ENCODE measurements at places on chromosomes 6 and 20. TPM values are rescaled to one million over a fixed set of nuclear protein-coding genes. Genes with fewer than 3 reads are reported as not detected.

- no peak for DNase-seq
Observed at GRCh38 chr20:63664143-63664851, 6.2 kb downstream of the RTEL1 start.

Gene OR12D3
- total RNA-seq = not detected

Gene TCEA2
- total RNA-seq = 65.5 TPM

DNA sequence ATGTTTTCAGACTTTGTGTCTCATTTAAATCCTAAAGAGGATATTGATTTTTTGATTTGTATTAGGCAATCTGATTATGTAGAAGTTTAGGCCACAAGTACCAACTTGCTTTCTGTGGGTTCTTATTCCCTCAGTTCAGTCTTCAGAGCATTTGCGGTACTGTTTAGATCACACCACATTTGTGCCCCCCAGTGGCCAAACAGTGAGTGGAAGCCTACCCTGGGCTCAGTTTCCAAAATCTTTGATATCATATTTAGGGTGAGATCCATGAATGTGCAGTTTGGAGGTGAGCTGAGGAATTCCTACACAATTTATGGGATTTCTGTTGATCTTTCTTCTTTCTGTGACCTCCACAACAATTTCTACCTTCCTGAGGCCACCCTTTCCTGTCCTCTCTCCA lies 92.3 kb upstream of the FUT9 start:
- no peak for DNase-seq

Gene RRAGD
- total RNA-seq = 2.0 TPM

Gene FRK
- 0.05 TPM for total RNA-seq

GRCh38 chr20:45008521-45009049 lies 42.3 kb downstream of the STK4 start:
- DNase-seq = no peak

DNA sequence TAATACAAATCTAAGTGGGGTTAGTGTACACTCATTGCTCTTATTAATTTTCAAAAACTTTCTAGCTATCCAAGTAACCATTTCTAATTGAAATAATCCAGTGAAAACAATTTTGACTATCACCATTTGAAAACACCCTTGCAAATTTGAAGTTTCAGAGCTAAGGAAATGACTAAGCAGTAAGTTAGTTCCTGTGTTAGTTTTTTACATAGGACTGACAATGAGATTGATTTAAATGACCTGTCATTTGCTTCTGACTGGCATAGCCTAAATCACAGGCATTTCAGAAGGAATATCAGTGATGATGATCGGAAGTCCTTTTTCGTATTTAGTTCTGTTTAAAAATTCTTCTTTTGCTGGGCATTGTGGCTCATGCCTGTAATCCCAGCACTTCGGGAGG lies 27.0 kb downstream of the STK4 start:
- DNase-seq = peak; percentile 65

- no peak for DNase-seq
Observed at GRCh38 chr6:39684790-39685488, 40.3 kb downstream of the KIF6 start.

Gene FOXS1
- total RNA-seq = not detected

Gene F13A1
- total RNA-seq = not detected

Gene IP6K3
- not detected for total RNA-seq

Gene TSPO2
- total RNA-seq = not detected

DNA sequence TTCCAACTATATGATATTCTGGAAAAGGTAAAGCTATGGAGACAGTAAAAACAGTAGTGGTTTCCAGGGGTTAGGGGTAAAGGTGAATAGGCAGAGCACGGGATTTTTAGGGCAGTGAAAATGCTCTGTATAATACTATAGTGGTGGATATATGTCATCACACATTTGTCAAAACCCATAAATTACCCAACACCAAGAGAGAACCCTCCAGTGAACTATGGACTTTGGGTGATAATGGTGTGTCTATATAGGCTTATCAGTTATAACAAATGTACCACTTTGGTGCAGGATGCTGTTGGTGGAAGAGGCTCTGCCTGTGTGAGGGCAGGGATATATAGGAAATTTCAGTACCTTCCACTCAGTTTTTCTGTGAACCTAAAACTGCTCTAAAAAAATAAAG lies 149.9 kb downstream of the GPX5 start:
- no peak for DNase-seq

DNA sequence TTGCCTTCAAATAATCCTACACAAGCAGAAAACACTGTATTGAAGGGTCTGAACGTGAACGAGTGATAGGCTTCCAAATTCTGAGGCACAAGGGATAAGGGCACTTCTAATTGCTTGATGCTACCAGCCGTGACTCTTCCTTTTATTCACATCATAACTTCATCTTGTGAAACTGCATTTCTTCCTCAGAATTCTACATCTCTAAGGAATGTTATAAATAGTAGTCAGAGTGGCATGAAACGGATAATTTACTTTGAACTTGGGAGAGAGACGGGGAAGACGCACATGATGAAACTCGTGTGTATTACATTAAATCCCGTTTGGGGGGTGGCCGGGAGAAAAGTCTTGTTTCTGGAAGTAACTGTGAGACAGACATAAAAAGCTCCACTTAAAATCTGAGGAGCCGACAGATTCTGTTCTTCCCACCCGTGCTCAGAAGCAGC lies 754 bp downstream of the HDDC2 start:
- peak; percentile 26 for DNase-seq

- DNase-seq = peak; percentile 24
Observed at GRCh38 chr20:57092112-57092899, 174.1 kb downstream of the BMP7 start.

Gene CDC25B
- total RNA-seq = 76.5 TPM

GRCh38 chr6:100719883-100720682 lies 161.0 kb downstream of the ASCC3 start:
- peak; percentile 76 for DNase-seq

DNA sequence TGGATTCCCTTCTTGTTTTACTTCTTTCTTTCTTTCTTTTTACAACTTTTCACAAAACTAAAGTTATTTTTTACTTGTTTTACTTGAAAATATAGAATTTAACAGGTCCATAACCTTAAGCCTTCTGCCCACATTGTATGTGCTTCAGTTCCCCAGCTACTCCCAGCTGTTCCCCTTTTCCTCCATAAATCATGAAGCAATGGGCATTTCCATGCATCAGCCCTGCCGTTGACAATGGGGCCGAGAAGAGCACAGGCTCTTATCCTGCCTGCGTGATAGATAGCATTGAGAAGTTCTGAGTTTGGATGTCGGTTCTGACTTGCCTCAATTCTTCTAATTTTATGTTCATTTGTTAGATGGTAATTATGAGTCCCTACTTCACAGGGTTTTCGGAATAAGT lies 583.8 kb downstream of the CDH26 start:
- no peak for DNase-seq

GRCh38 chr6:71727632-71728294 lies 158.6 kb upstream of the RIMS1 start:
- DNase-seq = no peak
